ENCODE measurements at places on chromosomes 7 and 10.
A peak's percentile ranks its signal among the peaks of the same experiment; 100 is the strongest.

- DNase-seq: peak; percentile 21
Measured at GRCh38 chr7:27237735-27238334, 4.8 kb upstream of the EVX1 start.

GRCh38 chr10:132593389-132593788 lies 55.8 kb downstream of the INPP5A start:
- DNase-seq: peak; percentile 83

DNA sequence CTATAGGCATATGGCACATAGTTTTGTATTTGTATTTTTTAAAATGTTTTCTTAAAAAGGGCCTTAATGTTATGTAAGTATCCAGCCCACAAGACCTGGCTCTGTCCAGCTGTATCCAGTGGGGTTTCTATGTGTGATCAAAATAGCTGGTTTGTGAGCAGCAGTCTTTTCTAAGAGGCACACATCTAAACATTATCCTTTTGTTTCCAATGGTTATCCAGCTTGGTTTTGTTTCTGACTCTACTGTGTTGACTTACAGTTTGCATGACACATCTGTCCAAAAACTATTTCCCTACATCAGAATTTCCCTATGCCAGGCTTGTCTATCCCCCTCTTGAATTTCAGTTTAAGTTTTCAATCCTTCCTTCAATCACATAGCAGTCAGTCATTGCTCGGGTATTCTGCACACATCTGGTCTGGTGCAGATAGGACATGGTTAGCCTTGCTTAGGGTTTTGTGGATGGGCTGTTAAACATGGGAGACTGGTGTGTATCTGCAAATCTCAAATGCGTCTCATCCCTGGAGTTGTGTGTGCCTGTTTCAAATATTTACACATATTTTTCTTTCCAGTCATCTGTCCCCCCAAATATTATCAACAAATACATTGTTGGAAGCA lies 104.2 kb downstream of the SAMD9 start:
- no peak for DNase-seq

GRCh38 chr10:75208181-75208580 lies 2.4 kb upstream of the VDAC2 start:
- no peak for DNase-seq

DNA sequence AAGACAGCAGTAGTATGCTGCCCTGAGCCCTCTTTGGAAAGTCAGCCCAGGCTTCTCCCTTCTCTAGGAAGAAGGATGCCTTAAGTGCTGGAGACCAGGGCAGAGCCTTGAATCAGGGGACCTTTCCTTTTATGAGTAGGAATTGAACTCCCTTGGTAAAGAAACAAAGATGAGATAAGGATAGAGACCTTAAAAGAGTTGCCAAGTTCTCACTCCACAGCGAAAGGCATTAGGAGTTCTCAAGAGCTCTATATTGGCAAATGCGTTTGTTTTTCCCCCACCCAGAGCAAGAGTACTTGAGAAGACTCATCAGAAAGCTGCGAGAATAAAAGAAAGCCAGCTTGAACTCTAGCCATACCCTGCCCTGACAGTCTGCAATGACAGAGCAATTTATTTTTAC lies 72.9 kb upstream of the OGDHL start:
- DNase-seq: no peak

- no peak for DNase-seq
Measured at GRCh38 chr7:36210291-36210922, 57.4 kb downstream of the EEPD1 start.

DNA sequence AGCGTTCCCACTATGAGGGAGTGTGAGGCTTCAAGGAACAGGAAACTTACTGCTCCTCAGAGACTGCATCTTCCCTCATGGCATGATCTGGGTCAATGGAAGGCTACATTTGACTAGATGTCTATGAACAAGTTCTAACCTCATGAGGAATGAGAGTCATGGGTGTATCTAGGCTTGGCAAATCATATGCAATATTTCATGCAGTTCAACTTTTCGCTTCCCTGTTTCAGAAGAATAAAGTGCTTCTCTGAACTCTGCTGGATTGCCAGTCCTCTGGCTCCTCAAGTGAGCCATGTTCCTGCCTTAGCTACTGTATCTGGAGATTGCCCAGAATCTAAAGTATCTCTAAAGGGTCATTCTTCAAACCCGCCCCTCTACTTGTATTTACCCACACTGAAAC lies 54.3 kb upstream of the SEMA3A start:
- peak; percentile 91 for DNase-seq

DNA sequence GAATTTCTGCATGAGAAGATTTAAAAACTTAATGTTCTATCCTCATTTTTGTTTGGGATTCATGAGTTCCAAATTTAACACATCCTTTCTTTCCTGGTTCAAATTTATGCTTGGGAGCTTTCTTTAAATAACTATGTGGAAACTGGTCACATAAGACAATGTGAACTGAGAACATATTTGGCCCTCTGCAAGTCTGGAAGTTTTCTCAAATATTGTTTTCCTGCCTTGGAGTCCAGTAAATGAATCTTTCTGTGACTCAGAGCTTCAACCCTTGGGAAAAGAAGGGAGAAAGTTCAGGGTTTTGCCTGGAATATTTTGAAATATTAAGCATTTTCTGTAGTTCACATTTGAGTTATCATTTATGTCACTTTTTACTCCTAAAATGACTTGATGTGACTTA lies 559.0 kb upstream of the NRP1 start:
- DNase-seq: no peak

DNA sequence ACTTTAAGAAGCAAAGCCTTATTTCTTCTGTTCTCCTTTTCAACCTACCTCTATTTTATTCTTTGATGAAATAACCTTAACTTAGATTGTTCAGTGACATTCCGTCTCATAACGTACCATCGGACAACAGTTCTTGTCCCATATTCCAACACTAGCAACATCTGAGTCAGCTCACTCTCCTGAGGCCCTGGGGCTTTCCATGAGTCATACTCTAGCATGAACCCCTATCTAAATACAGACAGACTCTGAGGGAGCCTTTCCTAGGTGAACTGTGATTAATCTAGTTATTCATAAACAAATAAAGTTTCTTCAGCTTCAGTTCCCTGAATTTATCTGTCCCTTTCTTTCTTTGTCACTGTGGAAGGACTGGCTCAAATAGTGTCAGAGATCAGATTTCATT lies 168.7 kb upstream of the LYZL1 start:
- no peak for DNase-seq

GRCh38 chr7:113582471-113582870 lies 336.3 kb downstream of the PPP1R3A start:
- DNase-seq: no peak

- no peak for DNase-seq
Measured at GRCh38 chr10:25974897-25975459, 40.9 kb downstream of the MYO3A start.

DNA sequence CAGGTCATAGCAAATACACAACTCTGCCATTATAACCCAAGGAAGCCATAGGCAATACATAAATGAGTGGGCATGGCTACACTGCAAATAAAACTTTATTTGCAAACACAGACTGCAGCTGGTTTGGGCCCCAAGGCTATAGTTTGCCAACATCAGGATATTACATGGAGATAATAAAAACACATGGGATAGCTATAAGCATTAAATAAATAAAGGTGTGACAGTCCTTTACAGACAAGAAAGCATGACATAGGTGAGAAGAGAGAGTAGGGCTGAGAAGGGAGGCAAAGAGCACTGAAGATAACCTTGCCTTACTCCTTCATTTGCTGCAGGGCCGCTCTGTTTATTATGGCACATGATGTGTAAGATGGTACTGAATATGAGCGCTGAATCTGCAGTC lies 135.1 kb upstream of the GHITM start:
- no peak for DNase-seq

GRCh38 chr10:71371750-71372166 lies 25.0 kb upstream of the CDH23 start:
- DNase-seq: peak; percentile 82

GRCh38 chr7:156145996-156146395 lies 333.7 kb upstream of the SHH start:
- DNase-seq: no peak

DNA sequence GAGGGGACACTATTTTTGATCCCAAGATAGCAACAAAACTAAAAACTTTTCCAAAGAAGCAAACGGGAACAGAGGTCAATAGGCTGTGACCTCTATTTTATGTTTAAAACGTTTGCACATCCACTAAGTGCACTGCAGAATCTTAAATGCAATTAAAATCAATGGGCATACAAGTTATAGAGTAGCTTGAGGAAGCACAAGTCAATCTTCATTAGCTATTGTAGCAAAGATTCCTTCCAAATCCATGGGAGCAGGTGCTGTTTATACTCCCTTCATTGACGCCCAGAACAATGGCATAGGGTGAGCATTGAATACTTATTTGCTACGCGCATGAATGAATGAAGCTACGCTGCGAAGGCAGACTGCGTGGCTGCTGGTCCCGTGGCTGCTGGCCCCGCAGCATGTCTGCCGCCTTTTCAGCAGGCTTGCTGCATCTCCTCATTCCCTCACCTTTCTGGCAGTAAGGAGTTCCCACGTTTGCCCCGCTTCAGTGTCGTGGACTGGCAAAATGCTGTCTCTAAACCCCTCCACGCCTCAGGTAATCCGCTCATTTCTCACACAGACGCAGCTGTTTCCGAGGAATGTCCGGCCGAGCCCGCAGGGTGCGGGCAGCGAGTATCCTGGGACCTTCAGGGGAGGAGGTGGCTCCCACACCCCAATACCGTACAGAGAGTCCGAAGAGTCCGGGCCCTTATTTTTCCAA lies 754 bp upstream of the PHYHIPL start:
- DNase-seq: no peak

Measured in inflammatory macrophage treated with lipopolysaccharide for 4 hours (primary cell).